Fibroblast of mammary gland (primary cell): ENCODE measurements at places on chromosomes 3 and 15.

- peak; percentile 4 for DNase-seq
These were observed 4.1 kb downstream of the DET1 start for GRCh38 chr15:88542342-88542733.

GRCh38 chr3:4174791-4175190, 128.4 kb upstream of the SETMAR start:
- DNase-seq = no peak

- DNase-seq = peak; percentile 73
These were observed 7.2 kb downstream of the CCDC80 start for GRCh38 chr3:112633757-112634156.

GRCh38 chr3:181623924-181624694, 87.6 kb upstream of the SOX2 start:
- peak; percentile 38 for DNase-seq

DNA sequence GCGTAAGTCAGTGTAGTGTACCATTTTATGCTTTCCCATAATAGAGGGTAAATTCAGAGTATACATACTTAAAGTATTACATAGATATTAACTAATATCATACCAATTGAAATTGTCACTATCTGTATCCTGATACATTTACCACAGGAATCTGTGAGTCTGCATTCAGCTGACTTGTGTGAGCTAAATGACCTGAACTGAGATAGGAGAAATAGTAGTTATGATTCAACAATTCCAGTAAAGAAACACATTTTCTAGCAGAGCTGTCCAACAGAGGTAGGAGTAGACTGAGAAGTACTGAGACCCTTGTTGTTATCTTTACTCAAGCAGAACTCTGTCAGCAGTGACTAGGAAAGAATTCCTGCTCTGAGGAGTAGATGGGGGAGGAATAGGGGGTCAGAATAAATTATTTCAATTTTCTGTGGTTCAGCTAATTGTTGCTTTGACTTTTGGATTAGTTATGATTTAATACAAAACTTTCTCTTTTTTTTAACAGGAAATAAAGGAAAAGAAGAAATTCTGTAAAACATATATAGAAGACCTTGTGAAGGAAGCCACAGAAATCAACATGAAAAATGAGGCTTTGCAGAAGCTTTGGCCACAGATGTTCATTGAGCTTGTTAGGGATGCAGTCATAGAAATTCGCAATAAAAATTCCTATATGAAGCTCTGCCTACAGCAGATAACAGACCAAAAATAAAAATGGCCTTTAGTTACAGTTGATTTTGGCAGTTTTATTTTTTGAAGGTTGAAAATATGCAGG, 66.2 kb upstream of the THSD4 start:
- peak; percentile 96 for DNase-seq

GRCh38 chr15:52419494-52419893, 109.2 kb downstream of the MYO5A start:
- DNase-seq = no peak

DNA sequence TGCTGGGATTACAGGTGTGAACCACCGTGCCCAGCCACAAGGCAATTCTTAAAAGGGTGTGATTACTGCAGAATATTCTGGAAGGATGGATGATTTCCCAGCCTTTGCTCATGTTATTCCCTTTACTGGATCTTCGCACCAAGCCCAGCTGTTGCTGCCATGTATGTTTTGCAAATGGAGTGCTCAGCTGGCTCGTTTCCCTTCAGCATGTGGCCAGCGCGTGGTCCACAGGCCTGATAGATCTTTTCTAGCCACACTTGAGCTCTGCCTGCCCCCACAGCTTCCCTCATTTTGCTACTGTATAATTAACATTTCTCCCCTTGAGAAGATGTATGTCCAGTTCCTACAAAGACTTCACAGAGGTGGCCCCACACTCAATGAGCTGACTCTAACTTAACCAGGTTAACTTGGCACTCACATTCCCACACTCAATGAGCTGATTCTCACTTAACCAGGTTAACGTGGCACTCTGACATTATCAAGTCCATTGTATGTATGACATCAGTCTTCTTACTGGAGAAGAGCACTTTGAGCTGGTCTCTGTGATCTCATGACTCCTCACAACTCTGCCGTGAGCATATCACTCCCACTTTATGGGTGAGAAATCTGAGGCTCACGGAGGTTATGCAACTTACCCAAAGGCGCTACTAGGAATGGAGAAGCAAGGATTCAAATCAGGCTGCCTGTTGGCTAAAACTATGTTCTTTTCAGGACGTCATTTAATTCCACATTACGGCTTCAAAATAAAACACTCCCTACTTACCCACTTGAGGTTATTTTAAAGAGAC, 49.2 kb downstream of the TM4SF4 start:
- no peak for DNase-seq
